ENCODE measurements at places on chromosomes 4 and X.

DNA sequence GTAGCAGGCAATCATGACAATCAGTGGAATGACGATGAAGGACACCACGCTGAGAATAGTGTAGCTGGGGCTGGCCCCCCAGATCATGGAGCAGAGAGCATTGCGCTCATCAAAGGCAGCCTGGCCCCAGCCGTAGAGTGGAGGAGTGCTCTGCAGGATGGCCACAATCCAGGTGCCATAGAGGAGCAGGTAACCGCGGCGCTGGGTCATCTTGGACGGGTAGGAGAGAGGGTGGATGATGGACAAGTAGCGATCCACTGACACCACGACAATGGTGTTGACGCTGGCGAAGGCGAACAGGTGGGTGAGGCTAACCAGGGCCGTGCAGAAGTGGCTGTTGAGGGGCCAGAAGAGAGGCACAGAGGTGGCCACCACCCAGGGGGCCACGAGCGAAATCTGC is 2.8 kb downstream of the GPR101 start:
- DNase-seq = no peak

DNA sequence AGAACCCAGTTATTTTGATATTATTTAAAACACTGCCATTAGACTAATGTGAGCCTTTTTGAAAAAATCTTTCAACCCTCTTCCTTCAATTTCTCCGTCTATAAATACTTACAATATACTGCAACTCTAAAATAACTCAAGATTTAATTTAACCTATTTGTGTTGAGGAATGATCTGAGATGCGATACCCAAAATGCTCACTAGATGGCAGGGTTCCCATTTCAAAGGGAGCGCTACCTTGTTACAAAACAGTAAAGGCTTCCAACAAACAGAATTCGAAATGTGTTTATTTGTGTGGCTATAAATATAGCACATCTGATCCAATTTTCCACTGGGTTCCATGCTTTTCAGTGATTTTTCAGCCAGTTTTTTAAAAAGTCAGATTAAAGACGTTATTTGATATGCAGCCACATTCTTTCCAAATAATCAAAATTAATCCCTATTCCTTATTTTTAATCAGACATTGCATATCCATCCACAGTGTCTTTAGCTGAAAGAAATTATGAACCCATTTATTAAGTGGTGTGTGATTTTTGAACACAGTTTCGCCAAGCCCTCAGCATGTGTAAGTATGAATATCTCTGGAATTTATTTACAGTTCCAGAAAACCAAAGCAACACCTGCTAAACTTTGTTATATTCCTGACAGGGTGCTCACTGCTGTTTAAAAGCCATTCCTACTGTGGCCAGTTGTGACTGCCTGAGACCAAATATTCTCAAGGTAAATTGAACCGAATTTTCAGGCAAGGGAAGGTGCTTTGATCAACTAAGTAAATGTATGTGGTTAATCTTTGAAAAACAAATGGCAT is 668.0 kb upstream of the LCORL start:
- DNase-seq = peak; percentile 35

DNA sequence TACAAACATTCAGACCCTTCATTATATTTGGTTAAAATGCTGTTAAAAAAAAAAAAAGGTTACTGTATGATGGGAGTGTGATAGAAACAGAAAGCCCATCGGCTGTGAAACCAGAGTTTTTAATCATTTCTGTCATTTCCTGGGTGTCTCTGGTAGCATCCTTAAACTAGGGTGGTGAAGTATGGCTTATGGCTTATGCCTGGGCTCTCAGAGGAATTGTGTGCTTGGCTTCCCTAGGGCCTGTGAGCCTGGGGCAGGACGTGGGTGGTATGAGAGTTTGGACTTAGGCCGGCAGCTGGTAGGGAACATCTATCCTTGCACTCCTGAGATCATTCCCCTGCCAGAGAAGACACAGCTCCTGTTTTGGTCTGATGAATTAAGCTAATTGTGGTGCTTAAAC is 52.2 kb downstream of the DCUN1D4 start:
- no peak for DNase-seq

DNA sequence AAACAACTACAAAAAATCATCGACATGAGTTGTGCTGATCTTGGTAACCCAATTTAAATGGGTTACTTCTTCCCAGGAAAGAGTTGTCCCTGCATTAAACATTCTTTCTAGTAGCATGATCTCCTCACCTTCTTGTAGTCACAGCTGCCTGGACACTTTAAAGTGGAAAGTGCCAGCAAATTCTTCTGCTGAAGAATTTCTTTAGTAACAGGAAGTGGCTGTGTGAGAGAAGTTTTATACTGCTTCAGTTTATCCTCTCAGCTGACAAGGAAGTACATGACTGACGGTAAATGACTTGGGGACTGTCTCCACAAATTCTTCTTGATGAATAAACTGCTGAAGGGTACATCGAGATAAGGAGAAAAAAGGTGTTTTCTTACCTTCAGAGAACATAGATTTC is 18.2 kb upstream of the TNIP3 start:
- DNase-seq = peak; percentile 35

All from AG08395 (cell line).